Activated T-helper 1 cell treated with anti-CD3 and anti-CD28 coated beads, Interleukin-12 subunit alpha, Interleukin-12 subunit beta, Interleukin-2, Interleukin-4 antibody, amounts not matched to agents 30 ng/mL and 10 ng/mL and 1 ng/mL, durations not matched to agents 14 hours and 24 hours and 36 hours (primary cell): ENCODE measurements at places on chromosomes 4 and X.
A peak's percentile ranks its signal among the peaks of the same experiment; 100 is the strongest.

GRCh38 chr4:186943411-186943810 is 219.8 kb upstream of the FAT1 start:
- no peak for DNase-seq

- peak; percentile 11 for DNase-seq
Observed at GRCh38 chr4:89509708-89510281, 202.2 kb upstream of the GPRIN3 start.

DNA sequence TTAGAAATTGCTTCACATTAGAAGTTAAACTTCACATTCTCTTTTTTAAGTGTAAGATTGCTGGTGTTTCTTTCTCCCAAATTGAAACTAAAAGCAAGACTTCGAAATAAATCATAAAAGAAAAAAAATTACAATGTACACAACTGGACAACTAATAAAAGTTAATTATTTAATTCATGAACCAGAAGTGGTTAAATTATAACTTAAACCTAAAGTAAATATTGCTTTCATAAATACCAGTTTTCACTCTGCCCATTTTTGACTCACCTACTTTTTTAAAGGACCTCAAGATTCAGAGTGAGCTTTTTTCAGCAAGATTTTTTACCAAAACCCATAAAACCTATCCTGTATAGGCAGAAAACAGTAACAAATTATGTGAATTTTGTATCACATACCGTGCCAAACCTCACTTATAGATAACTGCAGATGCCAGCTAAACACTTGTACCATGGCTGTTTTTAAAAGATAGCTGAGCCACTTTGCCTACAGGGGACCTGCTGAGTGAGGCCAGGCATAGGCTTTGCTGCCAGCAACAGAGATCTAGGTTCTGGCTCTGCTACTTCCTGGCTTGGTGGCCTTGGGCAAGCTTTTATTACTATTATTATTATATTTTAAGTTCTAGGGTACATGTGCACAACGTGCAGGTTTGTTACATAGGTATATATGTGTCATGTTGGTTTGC is 259.8 kb downstream of the NR3C2 start:
- no peak for DNase-seq

- no peak for DNase-seq
Observed at GRCh38 chr4:71711044-71711984, 72.6 kb downstream of the GC start.
